Omental fat pad (tissue), 4 donors: ENCODE measurements at places on chromosomes 4 and X. TPM values are rescaled to one million over a fixed set of nuclear protein-coding genes. Genes with fewer than 3 reads are reported as not detected.

- no peak for DNase-seq
Observed at GRCh38 chr4:139501927-139502899, 48.3 kb downstream of the RAB33B start.

- DNase-seq = no peak
Observed at GRCh38 chr4:174578366-174578765, 56.1 kb upstream of the HPGD start.

DNA sequence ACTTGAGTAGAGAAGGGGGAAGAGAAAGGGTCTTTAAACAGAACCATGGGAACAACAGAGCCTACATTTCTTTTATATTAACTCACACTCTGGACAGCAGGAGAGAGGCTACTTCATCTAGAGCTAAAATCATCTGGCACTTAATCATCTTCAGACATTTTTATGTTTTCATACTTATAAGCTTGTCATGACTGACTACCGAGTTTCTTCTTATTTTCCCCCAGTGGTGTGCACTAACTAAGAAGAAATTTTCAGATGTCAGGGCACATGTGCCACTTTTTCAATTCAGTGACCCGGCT, 11.8 kb upstream of the RTL5 start:
- no peak for DNase-seq

GC gene
- not detected for total RNA-seq

DNA sequence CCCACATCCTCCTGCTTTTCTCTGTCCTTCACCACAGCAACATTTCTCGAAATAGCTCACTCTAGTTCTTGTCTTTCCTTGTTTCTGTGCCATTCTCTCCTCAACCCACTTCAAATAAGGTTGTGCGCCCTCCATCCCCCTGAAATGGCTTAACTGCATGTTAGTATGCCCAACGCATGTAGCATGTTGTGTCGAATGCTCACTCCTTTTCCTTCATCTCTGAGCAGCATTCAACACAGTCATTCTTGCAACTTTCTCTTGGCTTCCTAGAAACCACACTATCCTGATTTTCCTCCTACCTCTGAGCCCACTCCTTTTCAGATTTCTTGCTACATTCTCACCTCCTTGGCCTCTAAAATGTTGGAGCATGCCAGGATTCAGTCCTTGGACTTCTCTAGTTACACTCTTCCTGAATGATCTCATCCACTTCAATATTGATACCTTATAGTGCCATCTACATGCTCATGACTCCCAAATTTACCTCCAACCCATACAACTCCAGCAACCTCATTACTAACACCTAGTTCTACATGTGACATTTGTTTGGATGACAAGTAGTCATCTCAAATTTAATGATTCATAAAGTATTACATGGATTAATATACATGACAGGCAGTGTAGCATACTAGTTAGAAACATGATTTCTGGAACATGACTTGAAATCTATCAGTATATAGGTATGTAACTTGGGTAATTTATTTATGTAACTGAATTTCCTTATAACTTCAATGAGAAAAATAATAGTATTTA, 22.3 kb downstream of the RBMX start:
- DNase-seq = no peak

KDR gene
- total RNA-seq = 97.4 TPM

MTNR1A gene
- total RNA-seq = not detected

DNA sequence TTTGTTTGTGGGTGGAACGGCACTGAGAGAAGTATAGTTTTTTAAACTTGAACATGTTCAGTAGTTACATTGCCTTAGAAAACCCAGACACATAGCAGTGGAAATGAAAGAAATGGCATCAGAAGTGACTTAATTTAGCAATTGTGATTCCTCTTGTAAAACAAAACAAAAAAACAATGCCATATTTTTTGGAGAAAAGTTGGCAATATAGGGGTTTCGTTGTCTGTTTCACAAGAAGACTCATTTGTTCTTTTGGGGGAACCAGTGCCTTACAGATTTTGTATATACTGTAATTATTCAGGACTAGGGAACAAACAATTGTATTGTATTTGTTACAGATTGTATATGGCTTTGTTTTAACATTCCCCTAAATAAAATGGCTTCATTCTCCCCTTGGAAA, 390.7 kb downstream of the UNC5C start:
- DNase-seq = no peak
